Activated CD4-positive, alpha-beta T cell treated with anti-CD3 and anti-CD28 coated beads, Interleukin-2, amount 50 U/mL, for 16 hours (primary cell): ENCODE measurements at places on chromosomes 5 and 9.
A peak's percentile ranks its signal among the peaks of the same experiment; 100 is the strongest.

- DNase-seq = no peak
Observed at GRCh38 chr5:18113721-18114120, 479.5 kb downstream of the TAF11L14 start.

- peak; percentile 92 for DNase-seq
Observed at GRCh38 chr9:91164724-91165520, 196.8 kb downstream of the AUH start.

DNA sequence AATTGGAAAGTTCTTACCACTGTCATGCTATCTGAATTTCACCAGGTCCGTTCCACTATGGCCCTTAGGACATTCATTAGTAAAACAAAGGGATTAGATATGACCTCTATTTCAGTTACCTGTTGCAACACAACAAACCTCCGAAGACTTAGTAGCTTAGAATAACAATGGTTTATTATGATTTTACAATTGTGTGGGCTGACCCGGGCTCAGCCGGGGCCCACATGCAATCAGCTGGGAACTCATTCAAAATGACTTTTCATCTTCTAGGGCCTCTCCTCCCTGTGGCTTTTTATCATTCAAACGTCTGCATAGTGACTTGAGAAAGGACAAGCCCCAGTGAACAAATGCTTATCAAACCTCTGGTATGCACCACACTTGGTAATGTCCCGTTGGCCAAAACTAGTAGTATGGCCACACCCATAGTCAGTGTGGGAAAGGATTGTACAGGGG, 2.3 kb upstream of the FBXW11 start:
- DNase-seq = no peak

GRCh38 chr5:42691413-42691937, 65.1 kb upstream of the CCDC152 start:
- DNase-seq = no peak

DNA sequence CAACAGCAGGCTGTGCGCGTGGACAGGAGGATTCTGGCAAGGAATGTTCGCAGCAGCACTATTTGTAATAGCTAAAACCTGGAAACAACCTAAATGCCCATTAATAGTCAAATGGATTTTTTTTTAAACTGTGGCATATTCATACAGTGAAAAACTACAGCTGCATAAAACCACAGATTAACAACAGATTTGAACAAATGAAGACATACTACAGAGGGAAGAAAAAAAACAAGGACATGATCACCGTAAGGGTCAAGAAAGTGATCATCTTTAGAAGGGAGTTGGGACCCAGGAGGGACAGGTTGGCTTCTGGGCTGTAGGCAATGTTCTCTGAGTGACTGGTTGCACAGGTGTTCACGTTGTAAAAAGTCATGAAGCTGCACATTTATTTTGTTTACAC, 1.2 kb upstream of the TMOD1 start:
- no peak for DNase-seq

DNA sequence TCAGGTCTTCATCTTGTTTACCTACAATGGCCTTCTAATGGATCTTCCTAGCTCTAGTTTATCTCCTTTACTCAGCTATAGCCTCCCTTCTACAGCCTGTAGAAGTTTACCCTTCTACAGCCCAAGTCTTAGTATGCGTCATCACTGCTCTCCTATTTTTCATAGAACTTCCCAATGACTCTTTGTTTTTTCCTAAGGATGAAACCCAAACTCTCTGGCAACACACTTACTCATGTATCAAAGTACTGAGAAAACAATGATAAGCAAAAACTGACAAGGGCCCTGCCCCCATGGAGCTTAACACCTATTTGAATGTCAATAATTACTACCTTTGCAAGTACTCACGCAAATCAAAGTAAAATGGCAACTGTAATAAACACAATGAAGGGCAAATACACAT, 33.7 kb downstream of the LEAP2 start:
- DNase-seq = no peak

GRCh38 chr9:25703701-25704357, 25.6 kb upstream of the TUSC1 start:
- no peak for DNase-seq

GRCh38 chr5:141686648-141687416, 4.8 kb upstream of the ARAP3 start:
- no peak for DNase-seq

- no peak for DNase-seq
Observed at GRCh38 chr5:137279521-137280231, 219.4 kb downstream of the SPOCK1 start.

- DNase-seq = no peak
Observed at GRCh38 chr5:50535393-50535792, 94.3 kb upstream of the EMB start.

DNA sequence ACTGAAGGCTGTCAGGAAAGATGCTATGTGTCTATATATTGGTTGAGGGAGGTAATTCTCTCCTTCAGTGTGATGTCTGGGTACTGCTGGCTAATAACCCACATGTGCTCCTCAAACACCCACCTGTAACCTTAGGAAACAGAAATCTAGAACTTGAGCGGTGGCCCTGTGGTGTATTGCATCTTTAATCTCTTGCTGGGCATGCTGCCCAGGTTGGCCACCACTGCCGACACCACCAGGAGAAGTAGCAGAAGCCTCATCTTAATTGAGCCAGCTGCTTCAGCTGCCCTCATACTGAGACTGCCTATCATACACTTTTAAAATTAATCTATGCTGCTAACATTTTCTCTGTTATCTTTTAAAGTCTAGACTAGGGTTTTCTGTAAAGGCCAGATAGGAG, 103.5 kb upstream of the C5orf63 start:
- no peak for DNase-seq

DNA sequence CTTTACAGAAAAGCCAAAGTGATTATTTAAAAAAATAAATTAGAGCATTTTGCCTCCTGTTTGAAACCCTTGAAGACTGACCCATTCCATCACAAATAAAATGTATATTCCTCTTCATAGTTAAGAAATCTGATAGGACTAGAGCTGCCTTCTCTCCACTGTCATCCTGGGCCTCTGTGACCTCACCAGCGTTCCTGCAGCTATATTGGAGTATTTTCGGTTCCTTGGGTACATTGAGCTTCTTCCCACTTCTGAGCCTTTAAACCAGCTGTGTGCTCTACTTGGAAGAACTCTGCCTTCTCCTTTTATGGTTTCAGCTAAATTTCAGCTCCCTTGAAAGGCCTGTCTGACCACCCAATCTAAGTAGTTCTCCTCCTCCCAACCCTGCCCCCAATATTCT, 99.1 kb upstream of the ABCA1 start:
- DNase-seq = no peak

DNA sequence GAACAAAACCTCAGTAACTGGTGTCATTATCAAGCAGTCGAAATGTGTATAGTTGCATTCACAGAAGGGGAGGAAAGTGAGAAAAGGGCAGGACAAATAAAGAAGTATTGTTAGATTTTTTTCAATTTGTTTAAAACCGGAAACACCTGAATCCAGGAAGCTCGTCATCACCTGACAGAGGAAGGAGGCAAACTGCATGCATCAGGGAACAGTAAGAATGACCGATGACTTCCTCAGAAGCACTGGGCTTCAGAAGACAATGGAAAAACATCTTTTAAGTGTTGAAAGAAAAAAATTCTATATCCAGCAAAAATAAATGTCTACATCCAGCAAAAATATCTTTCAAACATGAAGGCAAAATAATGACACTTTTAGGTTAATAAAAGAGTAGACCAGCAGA, 29.5 kb downstream of the PLEKHG4B start:
- DNase-seq = no peak

DNA sequence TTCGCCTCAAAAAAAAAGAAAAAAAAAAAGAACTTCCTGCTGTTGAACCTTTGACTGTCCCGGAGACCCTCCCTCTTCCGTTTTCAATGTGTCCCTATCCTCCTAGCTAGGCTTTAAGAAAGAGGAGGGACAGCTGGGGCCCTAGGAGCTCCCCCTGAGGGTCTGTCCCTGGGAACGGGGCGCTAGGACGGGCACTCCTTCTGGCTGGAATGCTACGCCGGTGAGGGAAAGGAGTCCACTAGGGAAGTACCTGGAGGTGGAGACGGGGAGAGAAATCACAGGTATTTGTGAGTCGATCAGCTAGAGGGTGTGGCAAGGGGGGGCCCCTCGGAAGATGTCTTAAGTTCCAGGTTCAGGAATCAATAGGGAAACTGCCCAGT, 4.6 kb downstream of the SIT1 start:
- DNase-seq = no peak

DNA sequence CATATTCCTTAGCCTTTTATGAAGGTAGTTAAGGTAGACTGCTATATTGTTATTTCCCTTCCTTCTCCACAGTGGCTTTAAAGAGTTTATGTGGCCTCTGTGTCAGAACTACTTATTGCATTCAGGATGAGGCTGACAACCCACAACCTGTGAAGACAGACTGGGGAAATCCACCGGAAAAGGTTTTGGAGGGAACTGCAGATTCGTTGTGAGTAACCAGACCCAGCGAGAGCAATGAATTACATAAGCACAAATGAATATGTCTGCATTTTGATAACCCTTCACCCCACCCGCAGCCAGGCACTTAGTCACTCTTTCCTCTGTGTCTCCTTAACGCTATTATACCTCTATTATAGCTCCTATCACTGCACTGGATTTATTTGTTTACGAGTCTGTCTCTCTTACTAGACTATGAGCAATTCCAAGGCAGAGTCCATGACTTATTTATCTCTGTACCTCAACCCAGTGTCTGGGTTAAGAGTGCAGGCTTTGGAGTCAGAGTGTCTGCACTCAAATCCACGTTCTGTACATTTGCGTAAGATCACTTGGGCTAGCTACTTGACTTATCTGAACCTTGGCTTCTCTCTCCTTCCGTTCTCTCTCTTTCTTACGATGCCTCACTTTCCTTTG, 19.2 kb downstream of the KCTD16 start:
- peak; percentile 94 for DNase-seq

DNA sequence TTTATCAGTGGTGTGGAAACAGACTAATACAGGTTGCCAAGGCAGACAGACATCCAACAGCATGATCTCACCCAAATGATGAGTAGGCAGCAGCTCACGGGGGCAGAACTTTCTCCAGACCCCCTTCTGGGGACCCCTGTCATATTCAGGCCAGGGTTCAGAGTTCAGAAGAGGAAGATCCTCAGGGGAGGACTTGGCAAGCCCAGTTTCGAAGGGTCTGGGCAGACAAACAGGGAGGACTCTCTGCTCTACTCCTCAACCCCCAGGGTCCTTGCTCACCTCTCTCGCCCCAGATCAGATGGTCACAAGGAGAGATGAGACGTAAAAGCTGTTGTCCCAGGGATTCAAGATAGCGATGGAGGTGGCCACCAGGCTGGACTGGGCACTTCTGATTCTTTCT, 215.1 kb upstream of the MVB12B start:
- DNase-seq = no peak

DNA sequence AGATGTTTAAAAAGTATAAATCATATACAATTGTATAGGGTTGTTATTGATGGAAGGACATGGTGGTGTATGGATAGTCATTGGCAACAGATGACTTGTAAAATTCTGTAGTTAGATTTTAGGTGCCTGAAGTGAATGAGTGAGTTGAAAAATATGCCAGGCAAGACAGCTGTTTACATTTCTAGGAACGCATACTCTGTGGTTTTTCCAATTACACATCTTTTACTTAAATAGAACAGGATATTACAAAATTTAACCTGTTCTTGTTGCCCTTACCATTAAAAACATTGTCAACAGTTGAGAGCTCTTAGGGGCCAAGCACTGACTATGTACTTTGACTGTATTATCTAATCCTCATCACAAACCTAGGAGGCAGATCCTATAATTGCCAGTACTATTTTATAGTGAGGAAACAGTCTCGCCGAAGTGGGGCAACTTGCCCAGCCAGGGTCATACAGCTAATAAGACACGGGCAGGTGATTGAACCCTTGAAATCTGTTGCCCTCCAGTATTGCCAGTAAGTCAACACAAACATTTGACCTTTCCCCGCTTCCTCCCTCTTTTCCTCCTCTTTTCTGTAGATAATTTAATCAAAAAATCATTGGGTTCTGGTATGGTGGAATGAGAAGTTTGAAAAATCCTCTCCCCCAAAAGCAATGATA, 88.6 kb downstream of the MACROH2A1 start:
- peak; percentile 21 for DNase-seq

- no peak for DNase-seq
Observed at GRCh38 chr5:138657360-138657759, 82.2 kb upstream of the HSPA9 start.

- DNase-seq = no peak
Observed at GRCh38 chr9:96616817-96617438, 2.7 kb downstream of the CDC14B start.

DNA sequence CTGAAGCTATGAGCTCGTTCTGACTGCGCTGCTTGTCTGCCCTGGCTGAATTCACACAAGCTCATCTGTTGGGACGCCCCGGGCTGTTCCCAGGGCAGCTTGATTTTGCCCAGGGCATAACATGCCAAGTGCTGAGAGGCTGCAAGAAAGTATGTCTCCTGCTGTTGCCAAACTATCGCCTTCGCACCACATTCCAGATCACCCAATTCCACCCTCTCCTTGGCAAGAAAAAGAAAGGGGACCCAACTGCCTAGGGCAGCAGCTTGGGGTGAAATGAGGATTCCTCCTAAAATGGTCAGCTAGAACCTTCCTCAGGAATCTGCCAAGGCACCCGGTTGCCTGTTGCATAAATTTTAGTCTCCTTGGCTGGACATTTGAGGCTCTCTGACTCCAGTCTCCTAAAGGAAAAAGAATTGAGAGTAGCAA, 21.2 kb downstream of the COL15A1 start:
- DNase-seq = no peak

- no peak for DNase-seq
Observed at GRCh38 chr5:138470322-138471051, 5.2 kb downstream of the EGR1 start.

DNA sequence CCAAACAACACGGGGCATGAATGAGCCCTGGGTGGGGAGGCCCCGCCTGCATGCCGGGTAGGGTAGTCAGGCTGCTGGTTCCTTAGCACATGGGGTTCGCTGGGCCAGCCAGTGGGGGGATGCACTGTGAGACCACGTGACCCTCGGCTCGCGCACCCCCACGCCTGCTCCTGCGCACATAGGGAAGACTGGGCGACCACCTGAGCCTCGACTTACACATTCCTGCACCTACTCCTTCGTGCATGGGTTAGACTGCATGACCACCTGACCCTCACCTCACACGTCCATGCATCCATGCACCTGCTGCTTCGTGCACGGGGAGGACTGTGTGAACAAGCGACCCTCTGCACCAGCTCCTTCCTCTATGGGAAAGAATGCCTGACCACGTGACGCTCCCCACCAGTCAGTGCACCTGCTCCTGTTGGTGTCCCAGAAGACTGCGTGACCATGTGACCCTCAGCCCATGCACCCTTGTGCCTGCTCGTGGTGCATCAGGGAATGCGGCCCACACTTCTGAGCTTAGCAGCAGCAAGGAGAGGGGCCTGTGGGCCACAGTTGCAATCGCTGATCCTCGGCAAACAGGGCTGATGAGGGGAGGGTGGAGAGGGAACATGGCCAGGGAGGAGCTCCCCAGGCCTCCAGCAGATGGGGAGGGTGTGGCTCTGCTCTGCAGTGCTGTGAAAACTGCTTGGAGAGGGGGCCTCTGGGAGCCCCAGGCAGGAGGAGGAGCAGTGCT, 18.1 kb downstream of the LPCAT1 start:
- DNase-seq = no peak

- DNase-seq = no peak
Observed at GRCh38 chr5:33074548-33074947, 363.4 kb downstream of the NPR3 start.

GRCh38 chr9:76898786-76899185, 7.1 kb downstream of the PRUNE2 start:
- DNase-seq = no peak
